ENCODE measurements at places on chromosomes 4 and X.

- no peak for DNase-seq
Measured at GRCh38 chrX:69163936-69164741, 1.1 kb downstream of the PJA1 start.

GRCh38 chrX:13090339-13091110 is 46.1 kb upstream of the FAM9C start:
- no peak for DNase-seq

DNA sequence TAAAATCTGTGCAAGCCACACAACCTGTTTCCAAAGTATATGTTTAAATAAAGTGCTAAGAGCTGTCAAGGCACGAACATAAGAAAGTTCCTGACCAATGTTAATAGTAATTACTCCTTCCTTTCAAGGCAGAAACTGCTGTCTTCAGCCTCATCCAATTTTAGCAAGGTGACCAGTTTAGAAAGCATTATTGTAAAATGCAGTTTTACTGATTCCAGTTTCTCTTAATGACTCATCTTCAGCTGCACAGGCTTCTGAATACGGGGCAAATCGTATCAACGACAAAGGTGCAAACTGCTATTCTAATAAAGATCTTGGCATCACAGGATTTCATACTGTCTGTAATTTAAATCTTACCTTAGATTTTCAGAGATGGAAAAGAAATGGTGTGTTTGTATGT is 87.5 kb downstream of the PPP3CA start:
- DNase-seq: no peak

DNA sequence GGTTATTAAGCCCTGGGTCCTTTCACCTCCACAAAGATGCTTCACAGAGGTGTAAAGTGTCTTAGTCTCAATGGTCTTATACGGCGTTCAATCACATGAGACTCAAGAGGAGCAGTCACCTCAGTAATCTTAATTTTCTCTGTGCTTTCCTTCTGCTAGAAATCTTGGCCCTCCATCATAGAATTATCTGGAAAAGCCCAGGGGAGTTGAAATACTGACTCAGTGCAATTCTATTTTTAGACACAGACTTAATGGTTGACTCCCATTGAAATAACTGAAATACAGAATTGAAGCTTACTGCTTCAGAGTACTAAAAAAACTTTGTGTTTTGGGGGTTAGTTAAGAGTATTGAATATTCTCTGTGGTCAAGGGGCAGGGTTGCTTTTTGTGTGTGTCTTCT is 94.5 kb upstream of the IL15 start:
- no peak for DNase-seq

GRCh38 chr4:5110901-5111300 is 59.6 kb downstream of the STK32B start:
- DNase-seq: no peak

- DNase-seq: no peak
Measured at GRCh38 chrX:17632942-17633341, 104.4 kb upstream of the SCML1 start.
